H1 (cell line): ENCODE measurements at places on chromosomes 4 and X. TPM values are rescaled to one million over a fixed set of nuclear protein-coding genes. Genes with fewer than 3 reads are reported as not detected.

LINC00632 gene
- polyA plus RNA-seq = 14.3 and 24.5 TPM in 2 replicates

- no peak for DNase-seq
These were observed 125.9 kb upstream of the RAI2 start for GRCh38 chrX:17986977-17987376.

DNA sequence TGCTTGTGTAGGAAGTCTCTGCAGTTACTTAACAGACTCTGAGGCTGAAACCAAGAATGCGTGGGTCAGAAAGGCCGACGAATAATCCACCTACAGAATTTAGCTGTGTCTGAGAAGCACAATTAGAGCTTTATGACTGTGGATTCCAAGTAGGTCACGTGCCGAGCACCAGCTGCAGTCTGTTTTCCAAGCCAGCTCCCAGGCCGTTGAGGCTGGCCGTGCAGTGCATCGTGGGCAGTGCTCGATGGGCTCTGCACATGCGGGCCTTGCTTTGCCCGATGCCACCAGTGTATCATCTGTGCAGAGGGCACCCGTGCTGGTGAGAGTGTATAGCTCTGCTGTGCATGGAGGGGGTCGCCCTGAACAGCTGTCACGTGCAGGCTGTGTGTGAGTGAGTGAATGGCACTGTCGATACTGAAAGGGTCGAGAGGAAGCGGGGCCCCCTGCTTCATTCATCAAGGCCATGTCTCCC, 67.5 kb upstream of the CLDN34 start:
- no peak for DNase-seq

FGF16 gene
- polyA plus RNA-seq = 0.50 and 0.61 TPM in 2 replicates

STBD1 gene
- polyA plus RNA-seq = 0.45 and 0.47 TPM in 2 replicates

GRCh38 chr4:4658052-4658451, 116.2 kb upstream of the STX18 start:
- DNase-seq = no peak

- DNase-seq = no peak
These were observed 902.5 kb downstream of the FAM133A start for GRCh38 chrX:94576367-94577004.

GRCh38 chr4:79467246-79467932, 59.4 kb upstream of the GK2 start:
- DNase-seq = no peak

GRCh38 chr4:184529283-184529682, 54.9 kb upstream of the IRF2 start:
- no peak for DNase-seq

DNA sequence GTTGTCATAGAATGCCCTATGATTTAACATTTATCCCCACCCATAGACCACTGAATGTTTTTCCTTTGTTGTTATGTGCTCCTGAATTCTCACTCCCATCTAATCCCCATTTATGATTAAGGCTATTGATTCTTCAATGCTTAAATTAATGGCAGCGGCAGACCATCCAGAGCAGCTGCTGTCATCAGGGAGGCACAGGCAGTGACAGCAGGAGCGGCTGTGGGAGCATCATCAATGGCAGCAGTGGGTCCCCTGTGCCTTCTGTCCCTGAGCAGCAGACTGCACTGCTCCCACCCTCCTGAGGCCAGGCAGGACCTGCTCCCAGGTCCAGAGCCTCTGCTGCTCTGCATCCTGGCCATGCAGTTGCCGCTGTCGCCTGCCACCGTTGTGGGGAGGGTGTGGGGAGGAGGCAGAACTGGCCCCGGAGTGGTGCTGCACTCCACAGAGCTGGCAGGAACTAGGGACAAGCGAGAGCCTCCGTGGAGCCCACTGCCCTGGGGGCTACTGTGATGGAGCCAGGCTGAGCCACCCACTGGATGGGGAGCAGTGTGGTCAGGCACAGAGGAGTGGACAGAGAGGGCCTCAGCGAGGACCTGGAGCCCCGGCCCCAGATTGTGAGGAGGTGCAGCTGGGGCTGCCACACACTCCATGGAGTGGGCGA, 29.0 kb downstream of the NAA11 start:
- DNase-seq = no peak

DNA sequence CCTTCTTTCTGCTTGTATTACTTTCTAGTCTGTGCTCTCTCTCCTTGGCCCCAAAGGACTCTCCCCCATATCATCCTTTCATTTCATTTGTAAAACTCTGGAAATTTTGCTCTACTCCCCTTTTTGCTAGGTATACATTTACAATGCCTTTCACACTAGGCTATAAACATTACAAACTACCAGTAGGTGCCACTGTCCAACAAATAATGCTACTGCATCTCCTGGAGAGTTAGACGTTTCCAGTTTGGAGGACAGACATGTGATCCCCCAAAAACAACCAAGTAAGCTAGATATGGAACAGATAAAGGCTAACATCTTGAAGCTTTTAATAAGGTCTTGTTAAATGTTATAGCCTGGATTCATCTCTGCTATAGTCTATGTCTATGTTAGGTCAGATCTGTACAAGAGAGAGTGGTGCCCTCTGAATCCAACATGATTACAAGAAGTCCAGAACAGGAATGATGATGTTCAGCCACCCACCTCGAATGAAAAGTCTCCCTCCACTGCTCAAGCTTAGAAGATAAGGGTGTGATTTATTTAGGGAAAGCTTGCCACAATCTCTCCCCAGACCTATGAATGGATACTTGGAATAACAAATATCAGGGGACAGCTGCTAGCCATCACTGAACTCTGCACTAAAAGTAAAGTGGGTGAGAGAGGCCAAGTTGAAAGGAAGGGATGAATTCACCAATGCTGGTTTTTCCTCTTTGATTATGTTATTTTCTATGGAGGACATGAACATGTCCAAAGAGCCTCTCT, 14.3 kb downstream of the CBR4 start:
- DNase-seq = no peak

PLXNB3 gene
- 1.2 and 1.6 TPM in 2 replicates for polyA plus RNA-seq

- no peak for DNase-seq
These were observed 28.6 kb downstream of the TEX13A start for GRCh38 chrX:105191878-105192277.

GLRB gene
- 0.33 and 0.36 TPM in 2 replicates for polyA plus RNA-seq

DNA sequence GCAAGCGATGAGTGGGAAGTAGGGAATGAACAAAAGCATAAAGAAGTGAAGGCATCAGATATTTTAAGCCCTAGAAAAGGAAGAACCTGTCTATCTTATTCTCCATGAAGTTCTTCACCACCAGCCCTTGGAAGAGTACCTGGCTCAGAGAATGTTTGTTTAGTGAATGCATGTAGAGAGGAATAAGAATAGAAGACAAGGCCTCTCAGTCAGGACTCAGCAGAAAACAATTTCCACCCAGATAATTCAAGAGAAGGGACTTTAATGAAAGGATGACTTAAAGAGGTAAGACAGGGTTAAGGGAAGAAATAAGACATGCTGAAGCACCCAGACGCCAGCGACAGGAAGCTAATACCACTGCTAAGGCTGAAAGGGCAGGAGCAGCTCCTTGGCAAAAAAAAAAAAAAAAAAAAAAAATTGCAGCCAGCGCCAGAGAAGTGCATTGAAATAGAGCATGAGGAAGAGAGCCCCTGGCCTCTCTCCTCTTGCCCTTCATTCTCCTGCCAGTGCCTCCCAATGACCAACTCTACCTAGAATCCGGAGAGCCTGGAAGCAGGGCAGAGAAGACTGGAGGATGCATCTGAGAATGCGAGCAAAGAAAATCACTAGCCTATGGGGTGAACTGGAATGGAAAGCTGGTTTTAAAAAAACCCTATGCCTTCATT, 47.2 kb upstream of the RASGEF1B start:
- DNase-seq = peak; percentile 7

DNA sequence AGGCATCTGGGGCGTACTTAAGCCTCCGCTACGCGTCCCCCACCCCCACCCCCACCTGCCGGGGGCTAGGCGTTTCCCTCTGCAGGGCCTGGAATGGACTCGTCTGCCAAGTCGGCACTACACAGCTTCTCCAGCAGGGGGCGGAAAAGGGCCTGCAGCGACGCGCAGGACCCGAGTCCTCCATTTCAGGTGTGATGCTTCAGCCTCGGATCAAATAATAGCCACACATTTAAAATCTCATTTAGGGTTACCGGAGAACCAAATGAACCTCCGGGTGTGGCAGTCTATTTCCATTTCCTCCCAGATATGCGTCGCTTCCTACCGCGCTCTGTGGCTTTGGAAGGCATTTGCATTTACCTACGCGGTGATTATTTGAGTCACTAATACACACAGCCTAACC, 2.9 kb downstream of the PAK3 start:
- DNase-seq = peak; percentile 81

GRCh38 chrX:51332188-51332942, at the start of gene NUDT10:
Gene NUDT10, plus strand, starts transcription at chrX:51332822. Its CDS starts 144 bp downstream, at chrX:51332966.
- peak; percentile 29 for DNase-seq

FGFRL1 gene
- 34.6 and 38.9 TPM in 2 replicates for polyA plus RNA-seq

DNA sequence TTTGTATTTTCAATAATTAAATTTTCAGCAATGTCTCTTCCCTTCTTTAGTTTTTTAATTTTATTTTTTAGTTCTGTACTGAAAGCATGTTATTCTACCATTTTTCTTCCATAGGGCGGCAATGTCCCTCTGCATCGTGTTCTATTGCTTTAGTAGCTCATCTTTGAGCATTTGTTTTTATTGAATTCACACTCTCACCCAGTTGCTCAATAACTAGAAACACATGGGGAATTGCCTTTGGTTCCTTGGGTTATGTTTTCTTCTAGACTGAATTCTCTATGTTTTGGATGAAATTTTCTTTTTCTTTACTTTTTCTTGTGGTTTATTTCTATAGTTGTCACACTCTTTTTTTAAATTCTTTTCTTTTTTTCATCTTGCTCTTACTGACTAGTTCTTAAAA, 233.8 kb upstream of the LDB2 start:
- DNase-seq = no peak

UBE2A gene
- polyA plus RNA-seq = 22.4 and 24.8 TPM in 2 replicates

DNA sequence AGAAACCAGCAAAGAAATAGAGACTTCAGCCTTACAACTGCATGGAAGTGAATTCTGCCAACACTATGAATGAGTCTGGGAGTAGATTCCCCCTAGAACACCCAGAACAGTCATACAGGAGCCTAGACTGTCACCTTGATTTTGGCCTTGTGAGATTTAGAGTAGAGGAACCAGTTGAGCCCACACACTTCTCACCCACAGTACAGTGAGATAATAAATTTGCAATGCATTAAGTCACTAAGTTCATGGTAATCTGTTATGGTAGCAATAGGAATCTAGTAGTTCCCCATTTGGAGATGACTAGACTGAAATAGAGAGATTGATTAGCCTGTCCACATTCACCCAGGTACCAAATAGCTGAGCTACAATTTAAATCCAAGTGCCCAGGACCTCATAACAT, 59.0 kb downstream of the FAM13A start:
- no peak for DNase-seq

GAGE12E gene
- not detected in 2 replicates for polyA plus RNA-seq

- DNase-seq = no peak
These were observed 8.9 kb downstream of the ANXA3 start for GRCh38 chr4:78560296-78560963.

- no peak for DNase-seq
These were observed 661 bp downstream of the SPIN4 start for GRCh38 chrX:63350465-63350877.
